ENCODE measurements at places on chromosomes 4 and X.
A peak's percentile ranks its signal among the peaks of the same experiment; 100 is the strongest.

DNA sequence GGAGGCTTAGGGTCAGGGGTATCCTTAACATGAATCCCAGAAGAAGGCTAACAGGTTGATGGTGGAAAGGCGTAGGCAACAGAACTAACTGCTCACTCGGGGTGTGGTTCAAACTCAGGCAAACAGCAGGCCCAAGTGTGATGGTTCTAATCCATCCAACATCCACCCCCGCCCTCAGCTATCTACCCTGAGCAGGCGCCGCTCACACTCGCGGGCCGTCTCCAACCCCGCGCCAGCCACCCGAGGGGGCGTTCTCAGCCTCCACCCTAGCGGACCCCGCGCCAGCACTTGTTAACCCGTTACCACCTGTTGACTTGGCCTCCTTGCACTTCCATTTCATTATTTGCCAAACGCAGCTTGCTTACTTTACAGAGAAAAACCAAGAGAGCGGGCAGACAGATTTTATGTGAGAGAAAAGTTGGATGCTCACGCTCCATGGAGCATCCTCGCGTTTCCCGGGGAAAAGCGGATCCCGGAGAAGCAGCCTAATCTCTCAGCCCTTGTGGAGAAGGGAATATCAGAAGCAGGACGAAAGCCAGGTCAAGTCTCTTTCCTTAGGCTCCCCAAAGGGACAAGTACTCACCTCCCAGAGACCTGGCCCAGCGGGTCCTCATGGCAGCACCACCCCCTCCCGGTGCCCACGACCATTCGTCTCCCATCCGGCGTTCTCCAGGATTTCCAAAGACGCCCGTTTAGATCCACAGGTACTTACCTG lies 773 bp downstream of the SNCA start:
- DNase-seq = peak; percentile 3

DNA sequence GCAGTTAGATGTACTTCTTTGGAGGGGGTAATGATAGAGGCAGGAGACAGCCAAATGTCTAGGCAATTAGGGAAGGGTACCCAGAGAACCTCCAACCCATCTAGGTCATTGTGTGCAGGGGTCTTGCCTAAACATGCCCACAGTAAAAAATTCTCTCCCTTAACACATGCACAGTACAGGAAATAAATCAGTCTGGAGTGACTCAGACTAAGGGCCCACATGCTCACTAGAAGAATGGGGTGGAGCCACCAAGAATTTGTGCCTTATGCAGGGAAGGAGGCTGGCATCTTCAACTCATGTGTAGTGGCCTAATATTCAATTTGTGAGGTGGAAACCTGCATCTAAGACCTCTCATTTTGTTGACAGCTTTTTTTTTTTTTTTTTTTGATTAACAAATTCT lies 945.3 kb upstream of the GRIA3 start:
- peak; percentile 7 for DNase-seq

DNA sequence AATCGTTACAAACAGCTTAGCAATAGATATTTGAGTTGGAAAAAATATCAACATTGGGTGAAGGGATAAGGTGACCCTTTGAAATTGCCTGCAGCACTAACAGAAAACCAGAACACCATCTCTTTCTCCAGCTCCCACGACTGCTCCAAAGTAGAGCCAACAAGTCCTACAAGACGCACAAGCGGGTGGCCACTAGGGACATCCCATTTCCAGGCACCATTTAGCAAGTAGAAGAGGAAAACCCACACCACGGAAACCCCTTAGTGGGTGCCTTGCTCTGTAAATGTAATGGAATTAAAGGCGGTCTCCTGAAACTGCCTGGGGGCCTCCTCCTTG lies 1.9 kb downstream of the ARHGAP6 start:
- no peak for DNase-seq

DNA sequence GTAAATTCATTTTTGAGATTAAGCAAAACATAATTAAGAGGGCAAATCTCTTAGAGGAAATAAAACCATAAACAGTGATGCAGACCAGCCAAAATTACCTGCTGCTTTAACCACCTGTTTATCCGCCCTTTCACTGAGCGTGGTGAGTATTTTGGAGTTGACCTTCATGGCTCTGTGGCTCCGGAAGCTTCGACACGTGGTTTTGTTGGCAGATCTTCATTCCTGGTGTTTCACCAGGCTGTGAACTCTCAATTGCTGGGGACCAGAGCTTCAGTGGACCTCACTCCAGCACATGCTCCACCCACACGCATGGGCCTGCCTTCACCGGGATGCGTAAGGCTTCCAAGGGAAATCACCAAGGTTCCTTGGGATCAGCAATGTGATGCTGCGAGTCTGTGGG lies 83.8 kb downstream of the FHDC1 start:
- no peak for DNase-seq

GRCh38 chrX:129808158-129808828 lies 28.5 kb downstream of the SASH3 start:
- no peak for DNase-seq

- DNase-seq = no peak
Observed at GRCh38 chrX:109352066-109352588, 129.8 kb downstream of the GUCY2F start.

DNA sequence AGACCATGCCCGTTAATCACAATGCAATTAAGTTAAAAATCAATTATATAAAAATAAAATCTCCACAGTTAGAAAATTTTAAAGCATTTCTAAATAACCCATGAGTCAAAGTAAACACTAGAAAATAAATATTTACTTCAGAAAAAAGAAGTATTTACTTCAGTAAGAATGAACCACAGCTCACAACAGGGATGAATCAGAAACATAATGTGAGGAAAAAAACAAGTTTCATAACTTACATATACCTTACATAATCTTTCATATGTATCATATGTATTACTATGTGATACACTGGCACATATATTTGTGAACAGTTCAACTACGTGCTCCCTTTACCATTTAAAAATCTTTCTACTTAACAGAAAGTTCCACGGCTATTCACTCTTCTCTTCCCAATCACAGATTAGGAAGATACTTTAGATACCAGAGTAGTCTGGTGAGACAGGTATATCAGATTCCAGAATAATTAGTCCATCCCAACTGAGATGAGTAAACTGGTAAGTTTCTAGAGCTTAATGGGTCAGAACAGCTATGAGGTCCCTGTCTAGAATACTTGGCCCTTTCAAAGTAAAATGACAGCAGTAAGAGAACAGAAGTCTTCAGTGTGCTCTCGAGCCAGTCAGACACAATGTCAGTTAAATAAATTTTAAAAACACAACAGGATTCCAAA lies 70.3 kb downstream of the SH3RF1 start:
- DNase-seq = no peak

GRCh38 chrX:148333989-148334388 lies 166.4 kb upstream of the AFF2 start:
- DNase-seq = no peak

All from M059J (cell line).